ENCODE measurements at places on chromosomes 4 and X. TPM values are rescaled to one million over a fixed set of nuclear protein-coding genes. Genes with fewer than 3 reads are reported as not detected.

DNA sequence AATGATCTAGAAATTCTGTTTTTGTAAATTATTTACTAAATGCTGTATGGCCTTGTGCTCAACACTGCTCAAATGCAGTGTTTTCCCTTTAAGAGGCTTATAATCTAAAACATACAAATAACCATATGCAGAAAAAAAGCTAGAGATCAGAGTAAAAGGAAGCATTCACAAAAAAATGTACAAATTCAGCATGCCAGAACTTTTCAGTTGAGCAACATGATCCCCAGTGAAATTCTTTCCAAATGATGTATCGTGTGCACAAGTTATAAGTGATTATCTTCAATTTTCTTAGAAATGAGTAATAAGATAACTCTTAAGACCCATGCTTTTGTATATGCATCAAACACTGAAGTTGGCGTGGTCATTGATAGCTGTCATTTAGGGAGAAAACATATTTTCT is 5.0 kb downstream of the GPC3 start:
- no peak for DNase-seq

- peak; percentile 21 for DNase-seq
These were observed 99.3 kb downstream of the ANXA5 start for GRCh38 chr4:121597346-121597934.

DNA sequence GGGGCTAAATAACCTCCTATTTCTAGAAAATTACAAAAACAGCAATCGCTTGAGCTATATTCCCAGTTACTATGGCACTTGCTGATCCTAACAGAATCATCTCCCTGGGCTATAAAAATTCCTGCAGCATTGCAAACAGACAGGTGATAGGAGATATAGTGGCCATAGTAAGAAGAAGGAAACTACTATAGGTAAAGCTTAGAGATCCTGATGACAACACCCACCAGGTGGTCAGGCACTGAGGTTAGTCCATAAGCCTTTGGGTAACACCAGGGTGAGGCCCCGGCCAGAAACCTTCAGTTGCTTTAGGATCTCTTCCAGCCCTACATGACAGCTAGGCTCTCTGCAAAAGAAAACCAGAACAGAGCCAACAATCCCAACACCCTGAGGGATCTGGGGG is 197.9 kb upstream of the PPP1R2C start:
- no peak for DNase-seq

GRCh38 chrX:54066841-54067240 is 22.6 kb upstream of the PHF8 start:
- DNase-seq: no peak

The SPP1 gene
- total RNA-seq: 197 TPM

The LANCL3 gene
- 0.25 TPM for total RNA-seq
